ENCODE measurements at places on chromosomes 5 and 9.

- no peak for DNase-seq
Observed at GRCh38 chr5:96175090-96175489, 213.4 kb upstream of the ELL2 start.

- DNase-seq: no peak
Observed at GRCh38 chr5:9058666-9059065, 487.2 kb downstream of the SEMA5A start.

- DNase-seq: no peak
Observed at GRCh38 chr9:69421908-69422801, 97.1 kb downstream of the ENTREP1 start.

GRCh38 chr9:37221489-37222106 is 101.2 kb downstream of the ZCCHC7 start:
- no peak for DNase-seq

DNA sequence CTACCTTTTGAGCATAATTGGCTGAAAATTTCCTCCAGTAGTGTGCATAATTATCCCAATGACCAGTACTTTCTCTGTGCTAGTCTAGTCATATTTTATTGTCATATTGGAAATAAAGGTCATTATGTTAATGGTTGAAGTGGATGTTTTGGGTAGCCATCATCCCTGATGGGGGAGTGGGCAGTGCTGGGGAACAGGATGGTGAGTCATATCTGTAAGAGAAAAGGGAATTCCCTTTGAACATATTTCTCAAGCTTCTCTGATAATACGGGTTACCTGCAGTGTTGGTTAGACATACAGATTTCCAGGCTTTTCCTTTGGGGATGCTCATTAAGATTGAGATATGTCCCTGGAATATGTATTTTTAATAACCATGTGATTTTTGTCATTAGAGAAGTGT is 33.3 kb upstream of the SPATA31D4 start:
- no peak for DNase-seq

- no peak for DNase-seq
Observed at GRCh38 chr5:60497706-60498500, 202.1 kb downstream of the DEPDC1B start.

DNA sequence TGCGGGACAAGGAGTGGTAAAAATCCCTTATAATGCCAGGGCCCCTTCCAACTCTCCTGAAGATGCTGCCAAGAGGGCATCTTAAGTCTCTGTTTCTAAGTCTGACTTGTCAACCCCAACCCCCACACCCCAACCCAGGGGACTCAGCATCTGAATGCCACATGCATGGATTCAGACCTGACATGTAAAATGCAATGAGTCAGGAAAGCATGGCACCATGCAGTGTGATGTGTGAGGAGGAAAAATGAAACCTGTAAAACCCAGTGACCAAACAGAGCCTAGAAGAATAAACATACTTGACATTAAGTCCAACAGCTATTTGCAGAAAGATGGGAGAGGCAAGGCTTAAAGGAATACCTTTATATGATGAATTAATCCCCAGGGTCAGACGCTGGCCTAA is 112.4 kb downstream of the ASTN2 start:
- DNase-seq: no peak

GRCh38 chr5:18394443-18394804 is 760.2 kb downstream of the TAF11L14 start:
- no peak for DNase-seq

- DNase-seq: no peak
Observed at GRCh38 chr5:180647941-180648500, 1.4 kb downstream of the FLT4 start.

DNA sequence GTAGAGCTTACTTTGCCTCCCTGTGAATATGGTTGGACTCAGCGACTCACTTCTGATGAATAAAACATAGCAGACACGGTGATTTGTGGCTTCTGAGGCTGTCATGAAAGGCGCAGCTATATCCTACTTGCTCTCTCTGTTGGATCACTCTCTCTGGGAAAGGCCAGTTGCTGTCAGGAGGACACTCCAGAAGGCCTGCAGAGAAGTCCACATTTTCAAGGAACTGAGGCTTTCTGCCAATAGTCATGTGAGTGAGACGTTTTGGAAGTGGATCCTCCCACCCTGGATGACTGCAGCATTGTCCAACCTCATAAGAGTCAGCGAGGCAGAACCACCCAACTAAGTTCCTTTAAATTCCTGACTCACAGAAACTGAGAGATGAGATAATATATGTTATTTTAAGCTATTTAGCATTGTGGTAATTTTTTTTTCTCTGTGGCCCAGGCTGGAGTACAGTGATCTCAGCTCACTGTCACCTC is 156.0 kb upstream of the MAST4 start:
- no peak for DNase-seq

DNA sequence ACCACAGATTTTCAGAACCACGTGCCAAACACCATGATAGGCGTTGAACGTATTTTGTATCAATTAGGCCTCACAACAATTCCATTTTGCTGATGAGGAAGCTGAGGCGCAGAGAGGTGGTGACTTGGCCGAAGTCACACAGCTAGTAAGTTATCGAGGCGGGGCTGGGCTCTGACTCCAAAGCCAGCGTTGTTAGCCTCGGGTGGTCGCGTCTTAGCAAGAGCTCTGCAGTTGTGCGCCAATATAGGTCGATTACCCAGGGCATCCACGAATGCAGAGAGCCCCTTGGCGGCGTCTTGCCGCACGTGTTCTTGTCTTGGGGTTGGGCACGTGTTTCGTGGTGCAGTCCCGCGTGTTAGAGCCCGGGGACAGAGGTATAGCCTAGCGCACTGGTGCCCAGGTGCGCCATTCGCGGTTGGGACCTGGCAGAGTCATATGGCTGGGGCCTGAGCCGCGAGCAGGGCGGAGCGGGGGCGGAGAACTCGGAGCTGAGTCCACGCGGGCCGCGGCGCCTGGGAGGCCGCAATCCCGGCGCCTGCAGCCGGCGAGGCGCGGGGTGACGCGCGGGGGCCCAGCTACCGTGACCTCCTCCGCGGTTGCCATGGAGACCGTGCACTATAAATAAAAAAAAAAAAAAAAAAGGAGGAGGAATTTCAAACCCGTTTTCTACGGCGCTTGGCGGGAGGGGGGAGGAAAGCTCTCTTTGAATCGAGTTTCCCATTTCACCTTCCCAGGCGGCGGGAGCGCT is 62.3 kb downstream of the CXXC5 start:
- DNase-seq: peak; percentile 51

GRCh38 chr9:85038824-85039608 is 369.5 kb downstream of the NTRK2 start:
- DNase-seq: no peak

- DNase-seq: no peak
Observed at GRCh38 chr9:2570615-2571479, 50.7 kb upstream of the VLDLR start.

DNA sequence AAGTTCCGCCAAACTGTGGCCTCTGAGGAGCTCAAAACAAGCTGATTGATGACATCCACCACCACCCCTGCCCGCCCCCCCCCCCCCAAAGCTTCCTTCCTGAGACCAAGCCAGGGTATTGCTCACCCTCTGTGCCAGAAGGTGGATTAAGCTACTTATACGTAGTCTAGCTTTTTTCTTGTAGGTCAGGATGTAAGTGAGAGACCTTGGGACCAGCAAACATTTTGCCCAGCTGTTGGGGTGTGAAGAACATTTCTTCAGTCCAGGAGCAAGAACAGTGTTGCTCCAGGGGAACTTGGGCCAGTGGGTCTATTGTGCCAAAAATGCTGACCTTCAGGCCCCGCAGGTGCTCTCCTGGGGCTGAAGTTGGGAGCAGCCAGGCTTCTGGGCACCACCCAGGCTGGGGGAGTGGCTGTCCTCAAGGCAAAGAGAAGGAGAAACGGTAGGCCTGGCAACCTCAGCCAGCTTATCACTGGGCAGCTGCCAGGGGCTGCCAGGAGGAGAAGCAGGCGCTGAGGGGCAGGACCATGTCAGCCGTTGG is 18.0 kb downstream of the NEURL1B start:
- DNase-seq: peak; percentile 45

DNA sequence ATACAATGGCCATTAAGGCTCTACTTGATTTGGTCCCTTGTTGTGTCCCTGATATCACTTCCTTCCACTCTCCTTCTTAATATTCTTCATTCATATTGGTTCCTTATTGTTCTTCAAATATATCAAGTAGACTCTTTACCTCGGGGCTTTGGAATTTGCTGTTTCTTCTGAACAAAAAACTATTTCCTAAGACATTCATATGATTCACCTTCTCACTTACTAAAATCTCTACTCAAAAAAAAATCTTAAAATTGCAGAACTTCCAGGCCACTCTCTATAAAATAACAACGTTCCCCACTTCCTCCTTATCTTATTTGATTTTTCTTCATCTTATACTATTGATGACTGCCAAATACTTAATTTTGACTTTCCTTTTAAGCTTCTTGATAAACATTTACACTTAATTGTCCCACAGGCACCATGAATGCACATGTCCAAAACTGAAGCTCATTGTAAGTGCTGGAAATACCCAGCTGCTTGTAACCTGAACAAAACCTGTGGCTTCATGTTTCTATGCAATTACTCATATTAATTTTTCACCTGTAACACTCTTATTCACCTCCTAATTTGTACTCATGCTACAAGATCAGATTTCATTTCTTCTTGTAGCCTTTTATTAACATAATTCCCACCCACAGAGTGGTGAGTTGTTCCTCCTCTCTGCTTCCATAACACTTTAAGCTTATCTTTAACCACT is 58.4 kb upstream of the NUDT12 start:
- DNase-seq: no peak

GRCh38 chr5:171450423-171451331 is 31.2 kb downstream of the FGF18 start:
- DNase-seq: peak; percentile 81

DNA sequence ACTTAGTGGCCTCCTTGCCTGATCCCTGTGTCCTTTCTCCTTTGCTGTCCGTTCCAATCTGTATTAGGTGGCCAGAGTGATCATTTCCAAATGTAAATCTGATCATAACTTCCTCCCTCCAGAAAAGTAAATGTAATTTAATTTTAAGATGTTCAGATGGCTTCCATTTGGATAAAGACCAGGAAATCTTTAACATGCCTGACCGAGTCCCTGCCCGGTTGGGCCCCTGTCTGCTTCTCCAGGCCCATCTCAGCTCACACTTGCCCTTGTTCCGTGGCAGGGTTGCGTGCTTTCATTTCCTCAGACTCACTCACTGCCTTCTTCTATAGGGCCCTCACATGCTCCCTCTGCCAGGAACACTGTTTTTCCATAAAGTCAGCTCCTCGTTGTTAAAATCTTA is 7.6 kb downstream of the MAP3K1 start:
- DNase-seq: no peak

DNA sequence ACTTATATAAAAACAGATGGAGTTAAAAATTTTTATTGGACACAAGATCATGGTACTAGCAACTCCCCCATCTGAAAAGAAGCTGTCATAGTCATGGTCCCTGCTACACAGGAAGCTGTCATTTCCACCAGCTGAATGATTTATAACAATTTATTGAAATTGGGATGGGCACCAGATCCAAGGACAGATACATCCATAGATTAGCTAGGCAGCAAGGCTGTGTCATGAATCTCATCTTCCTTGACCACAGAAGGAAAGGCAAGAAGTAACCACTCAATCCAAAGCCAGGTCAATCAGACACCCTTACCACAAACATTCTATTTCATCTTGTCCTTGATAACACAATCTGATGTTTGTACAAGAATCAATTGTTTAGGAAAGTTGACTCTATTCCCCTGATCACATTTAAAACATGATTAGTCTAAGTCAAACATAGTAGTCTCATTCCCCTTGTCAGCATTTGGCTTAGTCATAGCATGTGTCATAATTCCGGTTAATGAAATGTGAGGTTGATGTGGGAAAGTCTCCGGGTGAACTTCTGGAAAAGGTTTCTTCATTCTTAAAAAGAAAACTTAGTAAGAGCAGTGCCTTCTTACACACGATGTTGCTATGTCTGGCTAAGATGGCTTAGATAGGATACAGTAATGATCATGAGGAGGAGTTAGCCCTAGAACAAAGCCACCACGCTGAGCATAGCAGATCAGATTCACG is 462.6 kb upstream of the PAPPA start:
- no peak for DNase-seq

GRCh38 chr5:138722544-138723177 is 30.6 kb upstream of the CTNNA1 start:
- no peak for DNase-seq

DNA sequence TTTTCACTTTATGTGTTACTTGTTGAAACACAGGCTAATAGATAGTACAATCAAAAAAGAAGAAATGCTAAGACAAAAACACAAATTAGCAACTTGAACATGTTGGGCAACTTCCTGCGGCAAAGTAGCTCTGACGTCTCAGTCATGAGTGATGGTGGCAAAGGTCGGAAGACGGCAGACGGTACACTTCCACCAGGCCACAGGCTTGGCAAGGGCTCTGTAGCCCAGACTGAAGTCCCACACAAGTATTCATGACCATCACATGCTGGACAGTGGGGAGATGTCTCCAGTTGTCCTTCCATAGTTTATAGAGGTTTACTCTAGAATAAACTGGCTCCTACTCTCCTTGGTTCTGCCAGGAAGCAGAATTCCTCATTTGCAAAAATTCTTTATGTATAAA is 831.3 kb downstream of the MTRR start:
- peak; percentile 55 for DNase-seq

GRCh38 chr9:24801344-24801743 is 255.6 kb upstream of the IZUMO3 start:
- no peak for DNase-seq

DNA sequence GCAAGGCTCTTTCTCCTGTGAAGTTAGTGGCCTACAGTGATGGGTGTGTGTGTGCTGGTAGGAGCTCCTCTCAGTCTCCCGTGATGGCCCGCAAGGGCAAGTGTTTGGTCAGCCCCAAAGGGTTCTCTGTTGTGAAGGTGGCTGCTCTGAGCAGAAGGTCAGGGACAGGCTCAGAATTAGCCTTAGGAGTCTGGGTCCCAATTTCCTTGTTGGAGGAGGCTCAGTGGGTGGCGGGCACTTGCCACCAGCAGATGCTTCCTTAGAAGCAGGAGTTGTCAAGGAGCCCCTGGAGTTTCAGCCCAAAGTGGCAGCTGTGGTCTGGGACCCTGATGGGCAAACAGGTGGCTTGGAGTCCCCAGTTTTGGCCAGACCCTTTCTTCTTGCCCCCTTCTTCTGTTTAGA is 154.4 kb downstream of the MACROH2A1 start:
- no peak for DNase-seq

- no peak for DNase-seq
Observed at GRCh38 chr9:35659340-35659739, 1.2 kb downstream of the CCDC107 start.

- no peak for DNase-seq
Observed at GRCh38 chr5:158375531-158375930, 516.6 kb upstream of the CLINT1 start.

- DNase-seq: no peak
Observed at GRCh38 chr5:156914371-156914737, 48.7 kb downstream of the TIMD4 start.

GRCh38 chr5:83785176-83785668 is 64.6 kb upstream of the HAPLN1 start:
- DNase-seq: no peak

GRCh38 chr5:137268646-137269045 is 230.5 kb downstream of the SPOCK1 start:
- DNase-seq: no peak

DNA sequence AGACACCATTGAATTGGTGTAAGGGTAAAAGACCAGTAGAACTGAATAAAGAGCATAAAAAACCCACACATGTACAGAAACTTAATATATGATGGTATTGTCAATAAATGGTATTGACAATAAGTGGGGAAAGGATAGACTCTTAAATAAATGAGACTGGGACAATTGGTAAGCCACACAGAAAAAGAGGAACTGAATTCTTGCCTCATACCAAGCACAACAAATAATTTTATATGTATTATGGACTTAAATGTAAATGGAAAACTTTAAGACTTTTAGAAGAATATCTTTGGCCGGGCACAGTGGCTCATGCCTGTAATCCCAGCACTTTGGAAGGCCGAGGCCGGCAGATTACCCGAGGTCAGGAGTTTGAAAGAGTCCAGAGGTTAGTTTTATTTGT is 37.9 kb upstream of the PPP2CA start:
- no peak for DNase-seq

Measured in left lung (tissue), 14 donors.